BJ (cell line): ENCODE measurements at places on chromosomes 2 and 18.

GRCh38 chr18:77711096-77711495, 461.4 kb downstream of the GALR1 start:
- no peak for DNase-seq

GRCh38 chr2:50135821-50136220, 896.1 kb downstream of the NRXN1 start:
- DNase-seq: no peak

GRCh38 chr2:232504438-232504837, 15.8 kb upstream of the PRSS56 start:
- DNase-seq: no peak

DNA sequence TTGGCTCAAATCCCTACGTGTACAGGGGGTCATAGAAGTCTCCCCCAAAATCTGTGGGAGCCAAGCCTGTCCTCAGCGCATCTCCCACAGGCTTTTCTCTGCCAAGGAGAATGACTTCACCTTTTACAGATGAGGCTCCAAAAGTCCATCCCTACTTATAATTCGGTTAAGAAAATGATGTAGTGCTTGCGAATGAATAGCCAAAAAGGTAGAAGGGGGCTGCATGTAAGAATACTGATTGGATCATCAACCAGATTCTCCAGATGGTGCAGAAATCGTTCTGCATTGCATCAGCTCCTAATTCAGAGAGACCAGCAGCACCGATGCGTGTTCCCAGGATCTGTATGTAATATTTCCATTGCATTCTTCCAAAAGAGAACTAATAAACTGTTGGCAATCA, 91.9 kb downstream of the EPHA4 start:
- DNase-seq: no peak

GRCh38 chr2:226799211-226799975, at the start of gene IRS1:
TSS of gene IRS1 (minus strand) at chr2:226799820. CDS start at chr2:226798738, 1,082 bp downstream.
- no peak for DNase-seq

DNA sequence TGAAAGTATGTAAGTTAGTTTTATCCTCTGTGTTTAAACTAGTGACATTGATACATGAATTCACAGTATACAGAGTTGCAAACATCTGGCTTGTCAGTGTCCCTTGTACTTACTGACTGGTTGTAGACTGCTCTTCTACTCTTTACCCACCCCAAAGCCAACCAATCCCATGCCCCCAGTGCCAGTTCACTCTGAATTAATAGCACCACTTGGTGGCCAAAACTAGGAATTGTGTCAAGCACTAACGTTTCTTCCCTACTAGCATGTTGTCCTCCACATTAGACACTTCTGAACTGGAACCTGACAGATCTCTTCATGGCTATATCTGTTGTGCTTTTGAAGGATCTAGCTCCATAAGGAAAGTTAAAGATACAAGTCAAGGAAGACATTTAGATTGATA, 27.2 kb upstream of the OTX1 start:
- DNase-seq: no peak

DNA sequence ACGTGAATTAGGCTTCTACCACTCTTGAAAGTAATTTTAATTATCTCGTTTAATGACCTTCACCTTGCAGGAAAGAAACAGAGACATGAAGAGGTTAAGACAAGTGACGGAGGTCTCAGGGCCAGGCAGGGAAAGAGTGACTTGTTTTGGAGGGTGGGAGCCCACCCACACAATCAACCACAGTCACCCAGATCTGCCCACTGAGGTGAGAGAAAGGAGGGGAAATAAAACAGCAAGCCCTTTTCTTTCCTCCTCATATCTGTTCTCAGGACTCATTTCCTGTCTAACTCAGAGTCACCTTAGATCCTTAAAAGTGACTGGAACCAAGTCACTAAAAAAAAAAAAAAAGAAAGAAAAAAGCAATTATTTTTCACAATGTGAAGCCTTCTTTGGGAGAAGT, 26.8 kb downstream of the ATP8B1 start:
- no peak for DNase-seq

- no peak for DNase-seq
These were observed 429.1 kb downstream of the CBLN2 start for GRCh38 chr18:72114801-72115594.

DNA sequence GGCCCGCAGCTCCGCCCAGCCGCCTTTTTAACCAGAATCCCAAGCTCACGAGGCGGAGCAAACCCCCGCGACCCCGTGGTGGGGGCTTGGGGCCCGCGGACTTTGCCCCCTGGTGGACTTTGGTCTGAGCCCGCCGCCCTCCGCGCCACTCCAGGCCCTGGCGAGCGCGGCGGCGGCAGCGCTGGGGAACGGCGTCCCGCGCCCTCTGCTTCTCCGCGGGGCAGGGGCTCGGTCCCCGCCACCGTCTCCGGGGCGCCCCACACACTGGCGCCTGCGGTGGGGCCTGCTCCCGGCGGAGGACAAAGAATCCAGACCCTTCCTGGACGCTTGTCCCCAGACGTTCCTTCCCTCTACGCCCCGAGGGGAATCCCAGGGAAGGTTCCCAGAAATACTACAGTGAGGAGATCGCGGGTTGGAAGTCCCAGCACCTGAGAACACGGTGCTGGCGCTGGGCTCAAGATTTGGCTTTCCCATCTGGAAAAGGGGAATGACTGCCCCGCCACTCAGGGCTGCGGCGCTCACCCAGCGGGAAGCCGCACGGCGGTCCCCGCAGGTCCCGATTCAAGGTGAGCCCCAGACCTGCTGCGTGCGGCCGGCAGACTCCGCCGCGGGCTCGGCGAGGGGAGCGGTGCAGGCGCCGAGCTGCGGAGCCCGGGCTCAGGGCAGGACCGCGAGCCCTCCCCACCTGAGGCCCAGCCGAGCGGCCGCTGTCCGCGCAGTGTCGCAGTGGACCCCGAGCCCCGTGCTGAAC, at the start of gene HAAO:
Gene HAAO (minus strand): TSS at position 1 of the 751 bp plus-strand sequence. CDS start 47 bp downstream, outside the sequence.
- no peak for DNase-seq

- no peak for DNase-seq
These were observed 16.2 kb upstream of the RHOB start for GRCh38 chr2:20430461-20431300.

GRCh38 chr2:222306393-222307142, 7.8 kb upstream of the PAX3 start:
- no peak for DNase-seq

- no peak for DNase-seq
These were observed 79.7 kb upstream of the TRIB2 start for GRCh38 chr2:12636837-12637581.

GRCh38 chr2:160209516-160209856, 9.4 kb upstream of the ITGB6 start:
- peak; percentile 85 for DNase-seq

GRCh38 chr2:68798569-68798968, 64.0 kb downstream of the ARHGAP25 start:
- no peak for DNase-seq

- no peak for DNase-seq
These were observed 155.7 kb downstream of the HDAC4 start for GRCh38 chr2:239245107-239245506.

- no peak for DNase-seq
These were observed 42.0 kb downstream of the DTNA start for GRCh38 chr18:34752056-34752455.

DNA sequence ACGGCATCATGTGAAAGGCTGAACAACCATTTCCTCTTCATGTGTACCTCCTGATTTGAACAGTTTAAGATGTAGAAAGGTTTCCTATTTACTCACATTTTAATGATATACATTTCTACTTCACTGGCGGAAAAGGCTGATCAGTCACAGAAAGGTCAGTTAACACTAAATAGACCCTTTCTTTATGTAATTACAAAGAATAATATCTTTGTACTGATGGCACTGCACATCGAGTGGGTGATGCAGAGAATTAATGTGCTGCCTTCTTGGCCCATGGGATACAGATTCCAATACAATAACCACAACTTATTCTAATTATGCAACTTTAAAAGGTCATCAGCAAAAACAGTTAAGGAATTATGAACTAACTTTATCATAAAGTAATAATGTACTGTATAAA, 328.5 kb upstream of the KLHL14 start:
- no peak for DNase-seq

DNA sequence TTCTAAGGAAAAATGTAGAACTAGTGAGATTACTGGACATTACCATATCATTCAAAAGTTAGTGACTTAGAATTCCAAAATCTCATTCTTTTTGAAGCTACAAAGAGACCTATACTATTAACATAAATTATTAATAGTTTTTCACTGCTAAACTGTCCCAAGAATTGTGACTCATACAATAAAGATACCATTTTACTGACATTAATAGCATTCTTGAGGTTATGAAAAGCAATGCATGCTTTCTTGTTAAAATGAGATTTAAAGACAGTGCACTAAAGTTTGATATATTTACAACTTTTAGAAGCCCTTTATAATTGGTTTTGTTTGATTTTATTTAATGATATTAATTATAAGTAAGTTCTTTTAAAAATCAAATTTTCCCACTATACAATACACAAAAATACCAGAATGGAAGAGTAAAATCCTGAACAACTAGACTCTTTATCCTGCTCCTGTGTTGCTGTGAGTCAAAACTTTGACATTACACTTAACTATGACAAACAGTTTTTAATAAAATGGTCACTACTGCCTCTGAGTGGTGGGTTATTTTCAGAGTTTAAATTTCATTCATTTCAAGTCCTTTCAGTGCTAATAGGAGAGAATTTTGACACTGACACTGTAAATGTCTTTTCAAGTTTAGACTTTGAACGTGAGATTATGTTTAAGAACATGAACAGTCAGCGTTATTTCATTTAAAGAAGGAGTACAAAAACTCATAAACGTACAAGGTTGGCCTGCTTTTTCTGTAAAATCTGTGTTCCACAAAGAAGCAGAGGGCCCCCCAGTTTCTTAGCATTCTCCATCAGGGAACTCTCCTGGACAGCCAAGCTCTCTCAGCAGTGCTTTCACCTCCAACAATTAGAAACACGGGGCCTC, 54.5 kb downstream of the FAM124B start:
- no peak for DNase-seq

DNA sequence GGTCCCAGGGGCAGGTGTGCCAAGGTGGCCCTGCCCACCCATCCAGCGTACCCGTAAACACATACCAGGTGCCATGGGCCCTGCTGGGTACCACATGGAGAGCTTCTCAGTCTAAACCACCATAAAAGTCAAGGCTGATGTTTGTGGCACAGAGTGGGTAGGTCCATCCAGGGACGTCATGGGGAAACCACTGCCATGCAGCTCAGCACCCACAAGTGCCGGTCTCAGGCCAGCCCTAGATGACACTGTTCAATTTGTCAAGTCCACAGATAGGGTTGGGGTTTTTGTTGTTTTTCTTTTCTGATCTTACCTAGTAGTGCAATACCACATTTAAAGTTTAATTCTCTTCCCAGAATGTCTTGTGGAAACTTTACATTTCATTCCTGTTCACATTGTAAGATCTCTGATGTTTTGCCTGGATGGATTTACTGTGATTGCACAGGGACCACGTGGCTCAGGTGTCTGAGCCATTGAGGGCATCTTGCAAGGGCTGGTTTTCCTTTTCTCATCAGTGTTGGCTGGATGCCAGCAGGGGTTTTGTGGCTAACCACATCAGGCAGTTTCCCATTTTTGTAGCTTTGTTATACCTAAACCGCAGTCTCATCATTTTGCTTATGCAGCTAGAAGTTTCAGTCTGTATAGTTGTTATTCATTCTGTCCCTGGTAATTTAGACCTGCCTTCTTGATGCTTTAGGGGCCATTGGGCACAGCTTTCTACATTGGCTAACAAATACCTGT, 64.7 kb downstream of the STK25 start:
- DNase-seq: no peak

DNA sequence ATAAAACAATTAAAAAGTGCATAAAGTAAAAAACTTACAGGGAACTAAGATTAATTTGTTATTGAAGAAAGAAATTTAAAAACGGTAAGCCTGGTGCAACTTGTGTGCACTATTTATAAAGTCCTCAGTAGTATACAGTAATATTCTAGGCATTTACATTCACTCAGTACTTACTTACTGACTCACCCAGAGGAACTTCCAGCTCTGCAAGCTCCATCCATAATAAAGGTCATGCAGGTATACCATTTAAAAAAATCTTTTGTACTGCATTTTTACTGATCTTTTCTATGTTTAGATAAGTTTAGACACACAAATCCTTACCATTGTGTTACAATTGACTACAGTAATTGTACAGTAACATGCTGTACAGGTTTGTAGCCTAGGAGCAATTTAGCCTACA, 51.5 kb upstream of the NXPH2 start:
- no peak for DNase-seq

GRCh38 chr2:154331784-154332183, 366.7 kb upstream of the KCNJ3 start:
- DNase-seq: no peak

GRCh38 chr2:109265369-109265768, 136.4 kb downstream of the SH3RF3 start:
- no peak for DNase-seq

GRCh38 chr18:74244554-74244953, 47.2 kb downstream of the CYB5A start:
- no peak for DNase-seq

DNA sequence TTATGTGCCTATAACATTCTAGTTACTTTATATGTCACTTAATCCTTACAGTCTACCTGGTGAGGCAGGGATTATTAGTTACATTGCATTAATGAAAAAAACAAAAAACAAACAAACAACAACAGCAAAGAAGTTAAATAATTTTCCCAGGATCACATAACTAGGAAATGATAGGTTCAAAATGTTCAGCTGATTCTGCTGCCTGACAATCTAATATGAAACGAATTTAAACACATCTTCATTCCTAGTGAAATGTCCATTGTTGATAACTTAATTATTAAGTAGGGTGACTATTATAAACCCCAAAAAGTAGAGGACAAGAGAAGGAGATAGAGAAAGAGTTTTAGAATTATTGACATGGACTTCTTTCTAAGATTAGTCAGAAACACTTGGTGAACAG, 22.6 kb downstream of the HOXD1 start:
- DNase-seq: no peak

DNA sequence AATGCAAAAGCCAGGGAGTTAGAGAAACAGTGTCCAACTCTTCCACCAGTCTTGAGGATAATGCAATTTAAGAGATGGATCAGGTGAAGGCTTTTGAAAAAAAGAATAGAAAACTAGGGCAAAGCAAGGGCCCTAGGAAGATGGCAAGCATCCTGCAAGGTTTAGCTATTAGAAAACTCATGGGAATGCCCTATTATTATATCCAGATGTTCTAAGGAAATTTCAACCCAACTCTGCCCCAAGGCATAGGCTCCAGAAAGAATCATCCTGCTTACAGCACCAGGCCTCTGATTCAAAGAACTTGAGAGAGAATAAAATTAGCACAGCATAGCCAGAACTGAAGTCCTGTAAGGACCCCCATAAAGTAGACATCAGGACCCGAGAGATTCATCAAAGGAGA, 68.1 kb downstream of the EN1 start:
- DNase-seq: no peak
